ENCODE measurements at places on chromosomes 4 and X. TPM values are rescaled to one million over a fixed set of nuclear protein-coding genes. Genes with fewer than 3 reads are reported as not detected.
A peak's percentile ranks its signal among the peaks of the same experiment; 100 is the strongest.

The XKRX gene
- 37.9 TPM for total RNA-seq

The TMPRSS11B gene
- not detected for total RNA-seq

DNA sequence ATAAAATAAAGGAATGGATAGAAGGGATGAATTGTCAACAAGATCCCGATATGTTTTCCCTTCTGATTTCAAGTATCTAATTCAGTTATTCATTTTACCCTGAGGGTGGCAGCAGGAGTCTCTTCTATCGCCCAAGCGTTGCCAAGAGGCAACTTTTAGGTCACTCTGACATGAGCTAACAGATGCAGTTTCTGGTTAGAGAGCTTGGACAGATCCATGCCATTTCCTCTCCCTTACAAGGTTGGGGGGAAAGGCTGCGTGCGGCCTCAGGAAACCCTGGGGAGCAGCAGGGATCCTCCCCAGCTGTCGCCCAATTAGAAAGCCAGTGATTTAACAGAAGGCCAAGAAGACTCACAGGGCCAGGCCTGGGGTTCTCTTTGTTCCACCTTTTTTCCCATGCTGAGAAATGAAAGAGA is 35.3 kb upstream of the WAS start:
- peak; percentile 14 for DNase-seq

- no peak for DNase-seq
These were observed 56.4 kb upstream of the PAK3 start for GRCh38 chrX:111039606-111040005.
